ENCODE measurements at places on chromosomes 7 and 10. TPM values are rescaled to one million over a fixed set of nuclear protein-coding genes. Genes with fewer than 3 reads are reported as not detected.

Gene SPACDR
- total RNA-seq, result not detected

Gene ACHE
- 0.48 TPM for total RNA-seq

Gene LAMB1
- 29.1 TPM for total RNA-seq

Gene HOXA9
- not detected for total RNA-seq

Gene PRR15
- total RNA-seq, result not detected

Gene ITPRID1
- total RNA-seq, result not detected

Gene FOXI2
- total RNA-seq, result not detected

Gene AKR1C8
- 24.7 TPM for total RNA-seq

Gene CLCN1
- not detected for total RNA-seq

Gene OLAH
- total RNA-seq, result not detected

Gene CHN2
- total RNA-seq, result 56.5 TPM

Gene GIMAP1
- total RNA-seq, result 1.4 TPM

Gene LIPM
- total RNA-seq, result not detected

Gene CYP3A5
- total RNA-seq, result 564 TPM

Gene PLCE1
- total RNA-seq, result 0.28 TPM

Gene NODAL
- not detected for total RNA-seq
